ENCODE measurements at places on chromosomes 12 and 14. TPM values are rescaled to one million over a fixed set of nuclear protein-coding genes. Genes with fewer than 3 reads are reported as not detected.
A peak's percentile ranks its signal among the peaks of the same experiment; 100 is the strongest.

DNA sequence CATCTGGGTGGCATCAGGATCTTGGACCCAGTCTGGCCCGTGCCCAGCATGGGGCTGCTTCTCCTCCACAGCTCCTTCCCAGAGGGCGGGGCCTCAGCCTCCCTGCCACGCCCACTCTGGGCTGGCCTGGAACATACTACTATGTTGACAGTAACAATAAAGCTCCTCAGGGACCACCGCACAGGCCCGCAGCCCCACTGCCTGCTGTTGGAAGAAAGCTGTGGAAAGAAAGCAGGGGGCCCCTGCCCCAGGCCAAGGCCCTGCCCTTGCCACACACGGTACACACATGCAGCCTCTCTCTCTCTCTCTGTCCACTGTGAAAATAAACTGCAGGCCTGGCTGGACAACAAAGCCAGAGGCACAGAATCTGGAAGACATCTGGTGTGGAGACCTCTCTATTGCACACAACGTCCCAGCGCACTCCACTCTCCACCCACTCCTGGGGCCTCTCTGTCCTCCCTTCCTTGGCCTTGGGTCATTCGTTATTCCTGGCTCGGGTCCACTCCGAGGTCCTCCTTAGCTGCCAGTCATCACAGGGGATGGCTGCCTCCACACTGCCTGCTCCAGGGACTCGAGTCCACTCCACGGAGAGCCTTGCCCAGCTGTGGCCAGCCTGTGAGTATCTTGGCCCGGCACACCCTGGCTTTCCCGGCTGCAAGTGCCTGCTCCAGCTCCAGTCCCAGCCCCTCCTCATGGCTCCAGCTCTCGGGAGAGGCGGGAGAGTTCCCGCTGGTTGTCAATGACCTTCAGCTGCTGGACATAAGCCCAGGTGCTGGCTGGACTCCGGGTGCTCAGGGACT is 11.8 kb upstream of the ENDOU start:
- H3K36me3 ChIP-seq = no peaks in the 10 kb centered on the region
- peak overlapping the region; percentile 21 for H3K27ac ChIP-seq
- H3K27me3 ChIP-seq = no peaks in the 10 kb centered on the region

GRCh38 chr12:21912318-21912717 is 28.9 kb downstream of the ABCC9 start:
- H3K4me1 ChIP-seq = no peaks in the 10 kb centered on the region
- no peak overlapping the region for H3K4me3 ChIP-seq
- DNase-seq = no peak
- peaks cover 2% of the 10 kb centered on the region for H3K27me3 ChIP-seq
- H3K27ac ChIP-seq = no peak overlapping the region

DNA sequence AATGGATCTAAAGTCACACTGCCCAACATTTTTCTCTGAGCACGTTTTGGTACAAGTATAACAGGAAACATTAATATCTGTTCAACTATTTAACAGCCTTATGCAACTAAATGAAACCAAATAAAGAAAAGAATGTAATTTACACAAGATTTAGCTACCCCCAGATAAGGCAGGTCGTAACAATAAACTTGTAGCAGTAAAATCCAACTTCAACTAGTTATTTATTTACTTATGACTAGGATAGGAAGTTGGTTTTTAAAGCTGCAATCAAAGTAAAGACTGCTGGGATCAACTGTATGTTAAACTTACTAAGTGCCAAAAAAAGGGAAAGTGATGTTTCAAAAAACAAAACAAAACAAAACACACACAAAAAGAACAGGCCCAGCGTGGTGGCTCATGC is 30.9 kb downstream of the FERMT2 start:
- no peak overlapping the region for H3K27ac ChIP-seq
- H3K4me1 ChIP-seq = peaks cover 22% of the 10 kb centered on the region
- H3K4me3 ChIP-seq = no peak overlapping the region
- H3K27me3 ChIP-seq = peaks cover 2% of the 10 kb centered on the region
- DNase-seq = no peak

DNA sequence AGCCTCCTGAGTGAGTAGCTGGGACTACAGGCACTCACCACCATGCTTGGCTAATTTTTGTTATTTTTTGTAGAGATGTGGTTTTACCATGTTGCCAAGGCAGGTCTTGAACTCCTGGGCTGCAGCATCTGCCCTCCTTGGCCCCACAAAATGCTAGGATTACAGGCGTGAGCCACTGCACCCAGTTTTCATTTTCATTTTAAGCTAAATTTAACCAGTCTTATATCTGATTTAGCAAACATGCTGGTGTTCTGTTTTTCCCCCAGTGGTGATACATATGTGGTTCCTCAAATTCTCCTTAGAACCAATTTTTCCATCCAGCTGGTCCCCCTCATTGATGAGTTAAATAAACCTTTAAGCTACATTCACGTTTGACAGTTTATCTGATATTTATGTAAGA is 43.8 kb upstream of the BICD1 start:
- H3K4me1 ChIP-seq = peaks cover 9% of the 10 kb centered on the region
- no peak overlapping the region for H3K4me3 ChIP-seq
- no peaks in the 10 kb centered on the region for H3K27me3 ChIP-seq
- no peaks in the 10 kb centered on the region for H3K36me3 ChIP-seq
- no peak for DNase-seq
- no peak overlapping the region for H3K27ac ChIP-seq

GRCh38 chr12:30753751-30754382 is 884 bp downstream of the CAPRIN2 start:
- H3K27ac ChIP-seq = peak overlapping the region; percentile 66
- no peaks in the 10 kb centered on the region for H3K36me3 ChIP-seq
- peak overlapping the region; percentile 87 for H3K4me3 ChIP-seq
- H3K4me1 ChIP-seq = peaks cover 18% of the 10 kb centered on the region
- no peak for DNase-seq

DNA sequence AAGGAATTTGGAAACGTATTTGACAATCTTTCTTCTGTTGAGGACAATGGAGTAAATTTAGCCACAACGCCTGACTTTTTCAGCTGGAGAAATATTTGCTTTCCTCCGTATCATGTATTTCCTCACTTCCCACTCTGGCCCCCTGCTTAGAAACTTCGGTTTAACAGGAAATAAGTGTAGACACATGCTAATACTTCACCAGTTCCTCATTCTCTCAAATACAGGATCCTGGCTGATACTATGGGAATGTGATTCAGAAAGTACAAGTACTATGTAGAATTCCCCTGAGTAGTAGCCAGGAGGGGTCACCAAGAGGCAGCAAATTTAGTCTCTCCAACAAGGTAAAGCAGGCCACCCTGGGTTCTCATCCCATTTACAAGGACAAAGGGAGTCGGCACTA is 58.0 kb downstream of the FAR2 start:
- H3K4me3 ChIP-seq = no peak overlapping the region
- H3K4me1 ChIP-seq = no peaks in the 10 kb centered on the region
- DNase-seq = no peak
- no peaks in the 10 kb centered on the region for H3K27me3 ChIP-seq
- no peak overlapping the region for H3K27ac ChIP-seq
- peaks cover 4% of the 10 kb centered on the region for H3K36me3 ChIP-seq

The DUSP6 gene
- 85.0 TPM for total RNA-seq

- no peak overlapping the region for H3K27ac ChIP-seq
- no peak for DNase-seq
- no peaks in the 10 kb centered on the region for H3K4me1 ChIP-seq
- H3K4me3 ChIP-seq = no peak overlapping the region
Measured at GRCh38 chr14:44029933-44030332, 477.1 kb downstream of the FSCB start.

DNA sequence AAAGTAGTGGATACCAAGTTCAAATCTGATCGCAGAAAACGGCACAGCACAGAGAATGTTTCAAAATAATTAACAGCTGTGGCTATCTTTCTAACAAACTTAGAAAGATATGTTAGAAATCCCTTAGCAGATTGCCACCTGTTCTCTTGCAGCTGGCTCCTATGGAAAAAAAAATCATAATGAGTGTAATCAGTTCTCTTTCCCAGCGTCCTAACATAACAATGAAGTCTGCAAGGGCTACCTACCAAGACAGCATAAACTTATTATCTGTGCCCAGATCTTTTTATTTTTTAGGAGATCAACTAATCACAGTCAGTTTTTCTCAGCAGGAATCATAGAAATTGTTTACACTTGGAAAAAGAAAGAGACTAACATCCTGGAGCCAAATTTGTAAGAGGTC is 358.6 kb upstream of the FOXG1 start:
- no peaks in the 10 kb centered on the region for H3K4me1 ChIP-seq
- no peak overlapping the region for H3K4me3 ChIP-seq
- no peaks in the 10 kb centered on the region for H3K36me3 ChIP-seq
- no peaks in the 10 kb centered on the region for H3K27me3 ChIP-seq

- DNase-seq = no peak
- no peaks in the 10 kb centered on the region for H3K4me1 ChIP-seq
- H3K27me3 ChIP-seq = peaks cover 34% of the 10 kb centered on the region
- no peak overlapping the region for H3K4me3 ChIP-seq
- no peaks in the 10 kb centered on the region for H3K36me3 ChIP-seq
Measured at GRCh38 chr12:1863823-1864222, 43.5 kb downstream of the LRTM2 start.

DNA sequence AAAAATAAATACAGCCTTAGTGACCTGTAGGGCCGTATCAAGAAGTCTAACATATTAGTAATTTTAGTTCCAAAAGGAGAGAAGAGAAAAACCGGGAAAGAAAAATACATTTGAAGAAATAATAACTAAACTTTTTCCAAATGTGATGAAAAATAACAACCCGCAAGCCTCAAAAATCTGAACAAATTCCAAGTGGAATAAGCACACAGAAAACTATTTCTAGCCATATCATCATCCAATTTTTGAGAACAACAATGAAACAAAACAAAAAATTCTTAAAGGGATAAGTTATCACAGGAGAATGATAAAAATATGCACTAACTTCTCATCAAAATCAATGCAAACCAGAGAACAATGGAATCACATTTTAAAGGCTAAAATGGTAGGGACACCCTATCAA is 198.1 kb upstream of the PLXNC1 start:
- no peak overlapping the region for H3K4me3 ChIP-seq
- H3K27ac ChIP-seq = no peak overlapping the region
- DNase-seq = no peak
- peaks cover 3% of the 10 kb centered on the region for H3K4me1 ChIP-seq

The CPNE6 gene
- 0.14 TPM for total RNA-seq

The ACSM4 gene
- total RNA-seq = not detected

- H3K27ac ChIP-seq = no peak overlapping the region
- H3K27me3 ChIP-seq = no peaks in the 10 kb centered on the region
- H3K4me3 ChIP-seq = no peak overlapping the region
- H3K4me1 ChIP-seq = no peaks in the 10 kb centered on the region
- no peak for DNase-seq
Measured at GRCh38 chr12:115294453-115295133, 610.6 kb upstream of the TBX3 start.

- peaks cover 9% of the 10 kb centered on the region for H3K4me1 ChIP-seq
- no peaks in the 10 kb centered on the region for H3K36me3 ChIP-seq
- no peak overlapping the region for H3K27ac ChIP-seq
- H3K4me3 ChIP-seq = peak overlapping the region; percentile 16
Measured at GRCh38 chr12:124736115-124737039, 127.3 kb downstream of the SCARB1 start.

The KCNK10 gene
- total RNA-seq = not detected

The PTHLH gene
- total RNA-seq = not detected

DNA sequence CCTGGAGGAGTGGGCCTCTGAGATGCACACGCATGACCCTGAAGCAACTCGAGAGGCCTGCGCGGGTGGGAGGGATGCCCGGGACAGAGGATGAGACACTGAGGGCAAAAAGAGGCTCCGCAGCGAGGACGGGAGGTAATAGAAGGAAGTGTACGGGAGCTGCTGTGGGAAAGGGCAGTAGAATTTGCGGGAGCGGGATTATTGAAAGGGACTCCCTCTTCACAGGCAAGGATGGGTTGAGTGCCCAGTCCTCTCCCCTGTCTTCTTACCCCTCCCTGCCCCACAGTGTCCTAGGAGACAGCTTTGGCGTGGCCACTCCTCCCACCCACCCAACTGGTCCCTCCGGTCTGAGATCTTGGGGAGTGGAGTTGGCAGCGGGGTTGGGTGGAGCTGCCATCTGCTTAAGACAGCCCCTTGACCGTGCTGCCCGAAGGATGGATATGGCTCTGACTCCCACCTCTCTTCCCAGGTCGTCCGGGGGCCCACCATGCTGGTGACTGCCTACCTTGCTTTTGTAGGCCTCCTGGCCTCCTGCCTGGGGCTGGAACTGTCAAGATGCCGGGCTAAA is 15.7 kb upstream of the ESPL1 start:
- H3K36me3 ChIP-seq = peaks cover 4% of the 10 kb centered on the region
- no peaks in the 10 kb centered on the region for H3K27me3 ChIP-seq
- H3K27ac ChIP-seq = peak overlapping the region; percentile 95
- DNase-seq = no peak
- peak overlapping the region; percentile 98 for H3K4me3 ChIP-seq
- H3K4me1 ChIP-seq = peaks cover 39% of the 10 kb centered on the region

The GALNT8 gene
- 0.33 TPM for total RNA-seq

The SMOC1 gene
- total RNA-seq = not detected

GRCh38 chr14:53110096-53110495 is 43.0 kb downstream of the DDHD1 start:
- H3K27me3 ChIP-seq = no peaks in the 10 kb centered on the region
- peaks cover 31% of the 10 kb centered on the region for H3K4me1 ChIP-seq
- no peak overlapping the region for H3K27ac ChIP-seq
- H3K4me3 ChIP-seq = no peak overlapping the region

DNA sequence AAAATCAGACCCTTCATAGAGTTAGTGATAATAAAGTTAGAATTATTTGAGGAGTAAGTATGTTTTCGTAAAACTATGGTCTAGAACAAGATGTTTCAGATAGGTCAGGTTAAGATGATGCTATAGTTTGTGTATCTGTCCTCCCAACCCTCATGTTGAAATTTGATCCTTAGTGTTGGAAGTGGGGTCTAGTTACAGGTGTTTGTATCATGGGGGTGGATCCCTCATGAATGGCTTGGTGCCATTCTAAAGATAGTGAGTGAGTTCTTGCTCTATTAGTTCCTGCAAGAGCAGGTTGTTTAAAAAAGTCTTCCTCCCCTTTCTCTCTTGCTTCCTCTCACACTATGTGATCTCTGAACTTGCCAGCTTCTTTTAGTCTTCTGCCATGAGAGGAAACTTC is 707.3 kb upstream of the FOXG1 start:
- no peaks in the 10 kb centered on the region for H3K4me1 ChIP-seq
- no peak overlapping the region for H3K4me3 ChIP-seq
- DNase-seq = no peak
- H3K36me3 ChIP-seq = no peaks in the 10 kb centered on the region
- H3K27me3 ChIP-seq = no peaks in the 10 kb centered on the region

DNA sequence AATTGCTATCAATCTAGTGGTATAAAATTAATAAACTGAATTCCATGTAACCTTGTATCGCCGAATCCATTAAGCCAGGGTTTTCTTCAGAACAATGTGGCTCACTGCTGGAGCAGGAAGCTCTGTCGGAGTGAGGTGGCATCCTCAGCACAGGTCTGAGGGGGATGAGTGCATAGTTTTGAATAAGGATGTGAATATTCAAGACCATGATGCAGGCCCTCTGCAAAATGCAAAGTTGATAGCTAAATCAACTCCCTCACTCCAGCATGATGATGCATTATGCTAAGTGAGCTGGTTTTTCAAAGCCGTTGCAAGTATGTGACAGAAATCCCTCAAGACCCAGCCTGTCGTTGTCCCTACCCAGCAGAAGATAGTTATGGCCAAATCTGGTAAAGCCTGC is 53.0 kb downstream of the TRIM9 start:
- DNase-seq = no peak
- no peak overlapping the region for H3K4me3 ChIP-seq
- no peaks in the 10 kb centered on the region for H3K36me3 ChIP-seq
- no peaks in the 10 kb centered on the region for H3K27me3 ChIP-seq
- no peaks in the 10 kb centered on the region for H3K4me1 ChIP-seq
- no peak overlapping the region for H3K27ac ChIP-seq

Measured in activated naive CD8-positive, alpha-beta T cell treated with anti-CD3 and anti-CD28 coated beads, Interleukin-2, amount 10 ng/mL, durations not matched to agents 7 days and 5 days (primary cell).